ENCODE measurements at places on chromosomes 6 and 20.

GRCh38 chr20:56842056-56842455 lies 212.9 kb downstream of the TFAP2C start:
- H3K27me3 ChIP-seq, result peaks cover 20% of the 10 kb centered on the region
- H3K27ac ChIP-seq, result no peak overlapping the region
- H3K36me3 ChIP-seq, result no peaks in the 10 kb centered on the region
- no peaks in the 10 kb centered on the region for H3K4me1 ChIP-seq

DNA sequence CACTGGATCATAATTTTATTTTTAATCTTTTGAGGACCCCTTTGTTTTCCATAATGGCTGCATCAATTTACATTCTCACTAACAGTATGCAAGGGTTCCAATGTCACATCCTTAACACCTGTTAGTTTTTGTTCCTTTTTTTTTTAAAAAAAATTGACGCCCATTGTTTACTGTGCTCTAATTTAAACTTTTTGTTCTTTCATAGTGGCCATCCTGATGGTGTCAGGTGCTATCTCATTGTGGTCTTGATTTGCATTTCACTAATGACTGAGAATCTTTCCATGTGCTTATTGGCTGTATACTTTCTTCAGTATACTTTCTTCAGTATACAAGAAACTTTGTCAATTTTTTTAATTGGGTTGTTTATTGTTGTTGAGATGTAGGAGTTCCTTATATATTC lies 347.0 kb downstream of the RNGTT start:
- H3K27me3 ChIP-seq, result no peaks in the 10 kb centered on the region
- no peaks in the 10 kb centered on the region for H3K36me3 ChIP-seq
- H3K4me3 ChIP-seq, result no peak overlapping the region
- H3K4me1 ChIP-seq, result no peaks in the 10 kb centered on the region

DNA sequence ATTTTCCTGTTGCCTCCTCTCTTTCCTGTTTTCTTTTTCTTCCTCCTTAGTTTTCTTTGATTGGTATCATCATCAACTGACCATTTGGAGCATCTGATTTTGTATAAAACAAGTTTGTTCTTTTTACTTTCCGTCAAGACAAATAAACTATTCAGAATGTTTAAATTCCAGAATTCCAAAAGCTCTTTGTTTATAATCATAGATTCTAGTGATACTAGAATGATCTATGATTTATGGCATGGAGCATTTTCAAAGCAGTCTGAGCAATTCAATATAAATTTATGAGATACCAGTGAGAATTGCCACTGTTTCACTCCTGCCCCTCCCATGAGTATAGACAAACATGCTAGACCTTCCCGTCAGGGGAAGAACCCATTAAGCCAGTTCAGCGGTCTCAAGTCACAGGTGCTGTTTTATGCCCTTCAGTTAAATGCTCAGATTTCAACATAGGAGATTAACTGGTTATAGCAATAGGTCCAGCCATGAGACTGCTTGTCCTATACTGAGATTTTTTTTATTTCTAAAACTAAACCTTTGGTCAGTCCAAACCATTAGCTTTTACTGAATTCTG lies 60.7 kb downstream of the GRIK2 start:
- no peaks in the 10 kb centered on the region for H3K36me3 ChIP-seq
- H3K27ac ChIP-seq, result no peak overlapping the region
- DNase-seq, result no peak
- H3K27me3 ChIP-seq, result no peaks in the 10 kb centered on the region
- H3K4me3 ChIP-seq, result no peak overlapping the region
- H3K4me1 ChIP-seq, result no peaks in the 10 kb centered on the region

- no peak for DNase-seq
- H3K4me3 ChIP-seq, result no peak overlapping the region
- H3K27ac ChIP-seq, result no peak overlapping the region
- H3K36me3 ChIP-seq, result no peaks in the 10 kb centered on the region
- H3K27me3 ChIP-seq, result no peaks in the 10 kb centered on the region
Observed at GRCh38 chr6:23097566-23097965, 528.2 kb downstream of the HDGFL1 start.

DNA sequence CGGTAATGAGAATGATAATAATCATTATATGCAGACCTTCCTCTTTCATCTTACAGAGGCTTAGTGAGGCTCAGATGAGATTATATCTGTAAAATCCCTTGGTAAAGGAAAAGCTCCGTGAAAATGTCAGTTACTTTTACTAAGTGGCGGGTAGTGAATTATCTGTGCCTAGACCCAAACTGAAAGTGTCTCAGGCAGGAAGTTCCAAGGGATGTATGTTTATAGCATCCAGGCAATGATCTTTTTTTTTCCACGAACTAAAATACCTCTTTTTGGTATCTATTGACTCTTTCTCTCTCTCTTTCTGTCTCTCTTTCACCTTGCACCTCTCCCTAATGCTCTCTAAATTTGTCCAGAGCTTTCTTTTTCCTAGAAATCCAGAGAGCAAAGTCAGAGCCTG lies 5.0 kb downstream of the TCF21 start:
- H3K4me3 ChIP-seq, result no peak overlapping the region
- H3K27ac ChIP-seq, result no peak overlapping the region
- H3K36me3 ChIP-seq, result no peaks in the 10 kb centered on the region
- peak; percentile 13 for DNase-seq

DNA sequence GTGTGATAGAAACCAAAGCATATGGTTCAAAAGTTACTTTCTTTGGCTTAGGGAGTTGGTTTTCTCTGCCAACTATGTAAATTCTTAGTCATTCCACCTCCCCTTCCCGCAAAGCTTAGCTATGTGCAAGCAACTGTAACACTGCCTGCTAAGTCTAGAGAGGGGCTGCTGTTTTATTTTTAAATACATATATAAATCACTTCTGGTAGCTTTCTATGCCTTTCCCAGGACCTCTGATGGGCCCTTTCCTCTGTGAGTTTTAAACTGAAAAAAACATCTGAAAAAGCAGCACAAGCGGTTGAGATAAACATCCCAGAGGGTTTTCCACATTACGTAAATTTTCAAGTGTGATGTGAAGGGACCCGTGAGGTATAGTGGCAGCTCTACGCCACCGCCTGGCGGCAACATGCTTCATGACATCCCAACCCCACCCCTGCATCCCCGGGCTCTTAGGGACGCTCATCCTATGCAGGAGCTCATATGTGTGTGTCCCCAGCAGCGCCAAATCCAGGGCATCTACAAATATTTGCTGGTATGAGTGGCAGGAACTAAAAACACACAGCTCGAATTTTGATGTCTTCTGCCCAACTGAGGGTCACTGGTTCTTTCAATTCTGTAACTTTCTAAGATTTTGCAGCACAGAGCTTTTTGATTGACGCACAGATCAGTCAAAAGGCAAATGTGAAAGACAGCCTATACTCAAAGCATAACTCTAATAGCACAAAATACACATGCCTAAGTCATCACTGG lies 12.7 kb downstream of the SAYSD1 start:
- no peaks in the 10 kb centered on the region for H3K36me3 ChIP-seq
- no peak overlapping the region for H3K4me3 ChIP-seq
- no peaks in the 10 kb centered on the region for H3K27me3 ChIP-seq
- no peak overlapping the region for H3K27ac ChIP-seq
- H3K4me1 ChIP-seq, result no peaks in the 10 kb centered on the region
- DNase-seq, result no peak

- no peak overlapping the region for H3K27ac ChIP-seq
- no peak overlapping the region for H3K4me3 ChIP-seq
- no peaks in the 10 kb centered on the region for H3K27me3 ChIP-seq
- DNase-seq, result no peak
- no peaks in the 10 kb centered on the region for H3K36me3 ChIP-seq
- no peaks in the 10 kb centered on the region for H3K4me1 ChIP-seq
Observed at GRCh38 chr6:147947521-147947920, 395.1 kb upstream of the SASH1 start.

- no peaks in the 10 kb centered on the region for H3K27me3 ChIP-seq
- DNase-seq, result no peak
- H3K4me1 ChIP-seq, result no peaks in the 10 kb centered on the region
- no peak overlapping the region for H3K27ac ChIP-seq
Observed at GRCh38 chr6:3285049-3285639, 26.4 kb downstream of the PSMG4 start.

DNA sequence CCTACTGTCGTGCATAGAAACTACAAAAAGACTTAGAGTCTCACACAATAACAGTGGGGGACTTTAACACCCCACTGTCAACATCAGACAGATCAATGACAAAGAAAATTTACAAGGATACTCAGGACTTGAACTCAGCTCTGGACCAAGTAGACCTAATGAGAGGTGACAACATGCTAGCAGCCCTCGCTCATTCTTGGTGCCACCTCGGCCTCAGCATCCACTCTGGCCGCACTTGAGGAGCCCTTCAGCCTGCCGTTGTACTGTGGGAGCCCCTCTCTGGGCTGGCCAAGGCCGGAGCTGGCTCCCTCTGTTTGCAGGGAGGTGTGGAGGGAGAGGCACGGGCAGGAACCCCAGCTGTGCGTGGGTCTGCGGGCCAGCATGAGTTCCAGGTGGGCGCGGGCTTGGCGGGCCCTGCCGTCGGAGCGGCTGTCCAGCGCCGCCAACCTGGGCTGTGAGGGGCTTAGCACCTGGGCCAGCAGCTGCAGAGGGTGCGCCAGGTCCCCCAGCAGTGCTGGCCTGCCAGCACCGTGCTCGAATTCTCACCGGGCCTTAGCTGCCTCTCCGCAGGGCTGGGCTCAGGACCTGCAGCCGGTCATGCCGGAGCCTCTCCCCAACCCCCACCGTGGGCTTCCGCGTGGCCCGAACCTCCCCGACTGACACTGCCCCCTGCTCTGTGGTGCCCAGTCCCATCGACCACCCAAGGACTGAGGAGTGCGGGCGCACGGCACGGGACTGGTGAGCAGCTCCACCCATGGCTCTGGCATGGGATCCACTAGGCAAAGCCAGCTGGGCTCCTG lies 205.6 kb downstream of the FRK start:
- H3K27ac ChIP-seq, result no peak overlapping the region
- H3K4me1 ChIP-seq, result no peaks in the 10 kb centered on the region
- no peaks in the 10 kb centered on the region for H3K36me3 ChIP-seq
- H3K4me3 ChIP-seq, result no peak overlapping the region

DNA sequence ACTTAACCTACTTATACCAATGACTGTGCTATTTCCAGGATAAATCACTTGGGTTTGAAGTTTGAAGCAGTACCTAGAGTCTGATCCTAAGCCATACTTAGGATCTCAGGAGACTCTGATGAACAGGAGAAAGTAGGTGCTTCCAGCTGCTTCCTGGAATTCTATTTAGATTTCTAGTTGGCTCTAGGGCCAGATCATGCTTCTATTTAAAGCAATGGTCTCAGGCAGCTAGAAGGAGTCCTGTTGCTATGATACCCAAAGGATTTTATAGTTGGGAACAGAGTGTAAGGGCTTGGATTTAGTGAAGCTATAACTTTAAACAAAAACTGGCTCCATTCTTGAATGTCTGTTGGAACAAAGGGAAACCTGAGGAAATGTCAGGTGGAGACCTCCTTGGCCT lies 52.4 kb upstream of the TINAG start:
- no peak overlapping the region for H3K4me3 ChIP-seq
- DNase-seq, result no peak
- no peaks in the 10 kb centered on the region for H3K4me1 ChIP-seq
- no peak overlapping the region for H3K27ac ChIP-seq
- no peaks in the 10 kb centered on the region for H3K36me3 ChIP-seq

DNA sequence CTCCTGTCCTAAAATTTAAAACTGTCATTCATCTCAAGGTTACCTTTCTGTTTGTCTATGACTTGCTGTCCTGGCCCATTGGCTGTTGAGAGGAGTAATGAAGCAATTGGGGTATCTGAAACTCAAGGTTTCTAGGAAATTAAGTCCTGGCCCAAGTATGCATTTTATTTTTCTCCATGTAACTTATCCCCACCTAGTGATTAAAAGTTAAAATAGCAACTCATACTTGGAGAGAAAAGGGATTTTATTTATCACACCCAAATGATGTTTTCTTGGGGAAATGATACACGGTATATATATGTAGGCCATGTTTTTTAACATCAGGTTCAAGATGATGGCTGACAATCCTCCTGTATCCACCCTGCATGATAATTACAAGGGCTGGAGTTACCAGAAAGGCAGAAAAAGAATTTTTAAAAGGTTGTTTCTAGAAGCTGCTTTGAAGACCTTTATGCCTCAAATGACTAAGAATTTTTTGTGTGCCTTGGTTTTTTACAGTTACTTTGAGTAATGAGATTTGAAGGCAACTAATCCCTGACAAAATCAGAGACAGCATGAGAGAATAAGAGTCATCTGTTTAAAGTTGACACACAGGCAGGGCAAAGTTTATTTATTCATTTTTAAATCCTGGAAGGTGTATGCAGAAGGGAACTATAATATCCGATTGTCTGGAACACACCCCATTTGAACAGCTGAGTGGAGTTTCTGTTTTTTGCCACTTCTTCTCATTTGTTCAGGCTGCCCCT lies 28.9 kb upstream of the C6orf58 start:
- no peaks in the 10 kb centered on the region for H3K36me3 ChIP-seq
- no peaks in the 10 kb centered on the region for H3K27me3 ChIP-seq
- peak; percentile 30 for DNase-seq

- H3K4me3 ChIP-seq, result no peak overlapping the region
- no peak overlapping the region for H3K27ac ChIP-seq
- H3K4me1 ChIP-seq, result no peaks in the 10 kb centered on the region
- H3K27me3 ChIP-seq, result no peaks in the 10 kb centered on the region
- H3K36me3 ChIP-seq, result no peaks in the 10 kb centered on the region
Observed at GRCh38 chr6:81298751-81299150, 453.7 kb downstream of the TENT5A start.

DNA sequence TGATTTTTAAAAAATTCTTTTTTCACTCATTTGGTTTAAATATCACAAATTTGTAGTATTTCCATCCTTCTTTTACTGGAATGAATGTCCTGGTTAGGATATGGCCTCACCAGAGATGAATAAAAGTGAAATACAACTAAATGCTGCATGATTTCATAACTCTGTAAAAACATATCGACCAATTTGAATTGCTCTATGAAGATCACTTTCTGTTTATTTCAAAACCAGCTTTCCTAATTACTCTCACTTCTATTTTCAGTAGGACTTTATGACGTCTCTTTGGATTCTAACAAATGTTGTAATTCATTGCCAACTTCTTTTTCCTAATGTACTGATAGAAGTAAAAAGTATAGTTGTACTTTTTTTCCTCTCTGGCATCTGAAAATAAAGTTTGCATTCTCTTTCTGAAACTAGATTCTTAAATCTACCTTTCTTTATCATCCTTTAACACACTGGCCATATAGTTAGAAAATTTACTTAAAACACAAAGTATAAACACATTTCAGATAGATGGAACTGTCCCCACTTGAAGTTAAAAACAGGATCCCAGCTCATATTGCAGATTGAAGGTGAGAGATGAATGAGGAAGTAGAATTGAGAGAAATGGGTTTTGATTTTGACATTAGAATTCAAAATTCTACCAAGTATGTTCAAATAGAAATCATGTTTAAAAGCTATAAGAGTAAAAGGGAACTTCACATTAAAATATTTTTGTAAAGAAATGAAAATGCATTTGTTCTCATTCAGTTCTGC lies 40.3 kb upstream of the IL20RA start:
- no peak for DNase-seq
- no peaks in the 10 kb centered on the region for H3K27me3 ChIP-seq
- no peaks in the 10 kb centered on the region for H3K36me3 ChIP-seq
- no peak overlapping the region for H3K4me3 ChIP-seq

Measured in PC-9 (cell line).